Midbrain (tissue), 1 donor: ENCODE measurements at places on chromosomes 6 and 20.

DNA sequence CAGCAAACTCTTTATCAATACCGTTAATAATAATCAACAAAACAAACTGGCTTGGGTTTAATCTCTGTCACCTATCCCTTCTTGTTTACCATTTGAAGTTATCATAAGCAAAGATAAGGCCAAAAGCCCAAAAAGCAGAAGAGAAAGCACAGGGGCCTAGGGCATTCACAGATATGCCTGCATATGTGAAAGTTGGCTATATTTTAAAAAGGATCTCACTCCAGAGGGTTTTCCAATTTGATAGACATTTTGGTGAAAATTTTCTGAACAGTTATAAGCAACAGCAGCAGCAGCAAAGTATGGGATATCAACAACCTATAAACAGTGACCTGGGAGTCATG, 101.1 kb downstream of the ATXN1 start:
- DNase-seq, result no peak

- no peak for DNase-seq
Observed at GRCh38 chr6:1662534-1662933, 52.8 kb downstream of the FOXC1 start.

DNA sequence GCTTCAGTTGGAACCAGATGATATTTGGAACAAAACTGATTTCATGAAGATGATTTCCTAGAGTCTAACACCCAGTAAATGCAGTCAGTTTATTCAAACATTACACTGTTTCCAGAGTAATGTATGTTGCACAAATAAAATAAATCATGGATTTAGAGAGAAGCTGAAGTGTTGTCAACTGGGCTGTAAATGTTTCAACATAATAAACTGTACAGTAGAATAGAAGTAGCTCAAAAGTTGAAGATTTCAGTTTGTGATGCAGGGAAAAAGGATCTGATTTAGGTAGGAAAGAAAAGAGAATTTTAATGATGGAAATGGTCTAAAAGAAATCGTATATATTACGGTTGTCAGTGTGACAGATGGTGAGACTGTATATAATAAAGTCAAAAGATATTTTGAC, 985.2 kb downstream of the EYS start:
- DNase-seq, result no peak

DNA sequence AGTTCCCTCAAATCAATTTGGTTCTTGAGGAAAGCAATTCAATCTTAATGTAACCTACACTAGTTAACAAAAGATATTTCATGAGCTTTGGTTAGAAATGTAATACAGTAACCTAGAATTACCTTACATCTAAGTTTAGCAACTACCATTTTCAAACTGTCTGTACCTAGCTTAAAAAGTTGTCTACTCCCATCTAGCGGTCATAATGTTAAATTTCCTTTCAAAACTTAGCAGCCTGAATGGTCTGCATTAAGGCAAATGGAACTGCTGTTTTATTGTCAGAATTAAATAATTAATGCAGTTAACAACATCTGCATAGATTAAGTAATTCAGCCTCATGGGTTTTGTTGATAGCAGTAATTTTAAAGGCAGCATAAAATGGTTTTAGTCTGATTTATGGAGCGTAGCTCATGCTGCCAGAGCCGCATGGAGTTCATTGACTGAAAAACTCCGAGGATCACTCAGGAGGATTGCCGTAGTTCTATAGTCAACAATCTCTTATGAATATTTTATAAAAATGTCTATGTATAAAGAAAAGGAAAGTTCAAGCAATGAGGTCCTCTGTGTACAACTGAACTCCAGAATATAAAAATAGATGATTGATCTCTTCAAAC, 485.4 kb upstream of the MANEA start:
- DNase-seq, result peak; percentile 69

DNA sequence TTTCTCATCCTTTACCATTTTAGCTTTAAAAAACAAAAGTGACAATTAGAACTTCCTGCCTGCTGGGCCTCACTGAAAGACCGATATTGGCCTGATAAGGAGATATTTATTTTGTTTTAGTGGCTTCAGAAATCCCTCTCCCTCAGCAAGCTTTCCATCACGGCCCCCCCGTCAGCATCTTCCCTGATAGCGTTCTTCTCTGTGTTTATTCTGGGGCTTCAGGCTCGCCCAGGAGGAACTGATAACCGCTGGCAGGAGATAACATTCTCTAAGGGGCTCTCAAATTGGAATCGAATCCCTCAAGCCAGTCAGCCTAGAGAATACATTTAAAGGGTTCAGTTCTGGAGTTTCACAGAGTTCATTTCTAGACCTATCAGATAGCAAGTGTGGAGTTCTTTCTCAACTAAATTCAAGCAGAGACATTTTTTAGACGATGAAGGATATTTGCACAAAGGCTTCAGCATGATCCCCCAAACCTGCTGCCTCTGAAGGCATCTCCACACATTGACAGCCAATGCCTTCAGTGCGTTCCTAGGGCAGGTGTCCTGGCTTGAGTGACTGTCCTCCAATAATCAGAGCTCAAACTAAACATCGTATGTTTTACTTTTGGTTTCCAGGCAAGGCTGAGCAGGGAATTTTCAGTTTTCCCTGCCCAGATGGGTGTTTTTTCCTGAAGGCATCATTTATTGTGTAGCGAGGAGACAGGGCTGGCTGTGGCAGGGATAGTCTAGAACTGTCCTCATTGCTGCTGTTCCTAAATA, 17.0 kb downstream of the PRDM1 start:
- no peak for DNase-seq

DNA sequence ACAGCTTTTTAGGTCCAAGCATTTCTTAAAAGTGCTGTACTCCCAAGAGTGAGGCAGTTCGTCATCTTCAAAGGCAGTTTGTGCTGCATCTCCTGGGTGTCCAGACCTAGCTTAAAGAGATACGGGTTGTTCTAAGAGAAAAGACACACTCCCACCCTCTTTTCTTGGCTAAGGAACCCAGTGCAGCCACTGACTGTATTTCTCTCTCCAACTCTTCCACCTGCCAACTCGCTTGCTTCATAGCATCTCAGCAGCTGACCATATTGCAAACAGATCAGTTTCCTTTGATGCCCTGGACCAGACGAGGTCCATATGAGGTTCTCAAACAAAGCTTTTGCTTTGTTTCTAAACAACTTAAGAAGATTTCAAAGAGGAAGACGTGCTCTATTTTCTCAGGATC, 101.1 kb downstream of the ISM1 start:
- DNase-seq, result no peak

DNA sequence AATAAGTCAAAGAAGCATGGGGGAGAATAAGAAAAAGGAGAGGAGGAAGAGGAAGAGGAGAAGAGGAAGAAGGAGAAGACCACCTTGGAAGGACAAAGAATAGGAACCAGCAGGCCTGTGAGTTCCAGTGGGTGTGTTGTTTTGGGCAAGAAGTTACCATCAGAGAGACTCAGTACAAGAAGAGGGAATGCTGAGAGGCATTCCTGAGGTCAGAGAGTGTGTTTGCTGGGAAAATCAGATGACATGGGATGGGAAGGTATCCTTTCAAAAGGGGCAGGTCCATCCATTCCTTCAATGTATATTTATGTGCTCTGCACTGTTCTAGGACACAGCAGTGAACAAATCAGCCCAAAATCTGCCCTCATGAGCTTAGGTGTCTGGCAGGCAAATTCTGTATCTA, 40.5 kb upstream of the PRIM2 start:
- no peak for DNase-seq

GRCh38 chr20:5465604-5465927, 148.8 kb upstream of the PROKR2 start:
- no peak for DNase-seq

GRCh38 chr6:2166717-2167116, 78.7 kb downstream of the GMDS start:
- no peak for DNase-seq

DNA sequence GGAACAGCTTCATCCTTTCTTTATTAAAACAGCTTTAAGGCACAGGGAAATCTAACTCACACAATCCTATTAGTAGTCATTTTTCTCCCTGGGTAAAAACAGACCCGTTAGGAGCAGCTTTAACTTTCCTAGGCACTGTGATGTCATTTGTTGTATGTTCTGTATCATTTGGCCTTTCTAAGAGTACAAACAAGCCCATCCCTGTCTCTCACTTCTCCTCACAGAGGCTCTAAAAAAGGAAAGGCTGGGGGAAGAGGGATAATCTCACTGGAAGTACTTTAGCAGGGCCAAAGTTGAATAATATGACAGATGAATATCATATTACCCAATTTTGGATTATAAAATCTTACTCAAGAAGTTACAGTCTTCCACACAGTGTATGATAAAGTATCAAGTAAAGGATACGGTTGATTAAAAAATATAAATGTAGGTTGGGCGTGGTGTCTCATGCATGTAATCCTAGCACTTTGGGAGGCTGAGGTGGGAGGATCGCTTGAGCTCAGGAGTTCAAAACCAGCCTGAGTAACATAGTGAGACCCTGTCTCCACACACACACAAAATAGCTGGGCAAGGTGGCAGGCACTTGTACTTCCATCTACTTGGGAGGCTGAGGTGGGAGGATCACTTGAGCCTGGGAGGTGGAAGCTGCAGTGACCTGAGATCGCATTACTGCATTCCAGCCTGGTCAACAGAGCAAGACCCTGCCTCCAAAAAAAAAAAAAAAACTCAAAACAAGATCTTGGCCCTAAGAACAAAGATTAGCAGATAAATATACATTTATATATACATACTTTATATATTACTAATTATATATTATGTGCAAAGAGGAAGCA, 7.9 kb downstream of the NUDT3 start:
- no peak for DNase-seq

- no peak for DNase-seq
Observed at GRCh38 chr6:6604566-6604965, 16.0 kb downstream of the LY86 start.

DNA sequence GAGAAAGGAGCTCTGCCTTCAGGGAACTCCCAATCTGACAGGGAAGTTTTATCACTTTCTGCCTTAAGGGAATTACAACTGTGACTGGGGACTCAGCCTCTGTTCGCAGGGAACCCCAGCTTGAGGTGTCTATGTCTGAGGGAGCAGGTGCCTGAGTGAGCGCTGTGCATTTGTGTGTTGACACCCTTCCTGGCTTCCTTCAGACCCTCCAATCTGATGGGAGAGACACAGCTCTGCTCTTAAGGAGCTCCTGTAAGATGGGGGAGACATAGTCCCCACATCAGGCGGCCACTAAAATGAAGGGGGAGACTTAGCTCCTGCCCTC, 62.3 kb downstream of the MRPL14 start:
- DNase-seq, result no peak

DNA sequence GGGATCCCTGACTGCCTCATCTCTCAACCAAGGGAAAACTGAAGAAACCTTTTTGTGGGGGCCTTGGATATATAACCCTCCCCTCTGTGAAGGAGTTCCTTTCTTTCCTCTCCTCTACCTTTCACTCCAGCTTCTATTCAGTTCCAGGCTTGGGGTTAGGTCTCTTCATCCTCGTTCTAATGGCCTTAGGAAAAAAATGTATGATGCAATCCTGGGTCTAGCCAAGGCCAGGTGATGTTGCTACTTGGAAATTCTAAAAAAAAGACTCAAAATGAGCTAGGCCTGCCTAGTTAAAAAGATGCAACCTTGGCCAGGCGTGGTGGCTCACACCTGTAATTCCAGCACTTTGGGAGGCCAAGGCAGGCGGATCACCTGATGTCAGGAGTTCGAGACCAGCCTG, 7.6 kb downstream of the ABCC10 start:
- DNase-seq, result no peak

- DNase-seq, result no peak
Observed at GRCh38 chr6:31879901-31880300, 1.1 kb upstream of the SLC44A4 start.

- DNase-seq, result peak; percentile 10
Observed at GRCh38 chr6:10082385-10082784, 332.5 kb downstream of the TFAP2A start.

GRCh38 chr6:16700202-16700915, 60.9 kb downstream of the ATXN1 start:
- peak; percentile 29 for DNase-seq
